ENCODE measurements at places on chromosomes 13 and 19. TPM values are rescaled to one million over a fixed set of nuclear protein-coding genes. Genes with fewer than 3 reads are reported as not detected.

FOXO1 gene
- 80.1 TPM for polyA plus RNA-seq

GNA15 gene
- 1.9 TPM for polyA plus RNA-seq

ZNF285 gene
- 9.1 TPM for polyA plus RNA-seq

CABP5 gene
- not detected for polyA plus RNA-seq

RDH8 gene
- polyA plus RNA-seq: not detected

CGB5 gene
- not detected for polyA plus RNA-seq

SMIM24 gene
- polyA plus RNA-seq: 0.10 TPM

NRTN gene
- polyA plus RNA-seq: not detected

WTIP gene
- 23.2 TPM for polyA plus RNA-seq

SPC24 gene
- 0.78 TPM for polyA plus RNA-seq

ERICH4 gene
- not detected for polyA plus RNA-seq

SIGLEC12 gene
- polyA plus RNA-seq: 0.73 TPM

FRY gene
- 19.4 TPM for polyA plus RNA-seq

KIR2DL3 gene
- polyA plus RNA-seq: 0.45 TPM

PSG2 gene
- polyA plus RNA-seq: not detected

KLK3 gene
- 0.24 TPM for polyA plus RNA-seq

TMED1 gene
- 9.3 TPM for polyA plus RNA-seq

SYNE4 gene
- polyA plus RNA-seq: 0.48 TPM

ZNF763 gene
- polyA plus RNA-seq: 7.0 TPM

SIGLECL1 gene
- not detected for polyA plus RNA-seq

KLF1 gene
- not detected for polyA plus RNA-seq

ALOX5AP gene
- 41.6 TPM for polyA plus RNA-seq

KLK2 gene
- not detected for polyA plus RNA-seq

ZNF653 gene
- 9.5 TPM for polyA plus RNA-seq
